MG63 (cell line): ENCODE measurements at places on chromosomes 4 and X.

GRCh38 chr4:148017801-148018200 lies 285.9 kb downstream of the ARHGAP10 start:
- DNase-seq = no peak

DNA sequence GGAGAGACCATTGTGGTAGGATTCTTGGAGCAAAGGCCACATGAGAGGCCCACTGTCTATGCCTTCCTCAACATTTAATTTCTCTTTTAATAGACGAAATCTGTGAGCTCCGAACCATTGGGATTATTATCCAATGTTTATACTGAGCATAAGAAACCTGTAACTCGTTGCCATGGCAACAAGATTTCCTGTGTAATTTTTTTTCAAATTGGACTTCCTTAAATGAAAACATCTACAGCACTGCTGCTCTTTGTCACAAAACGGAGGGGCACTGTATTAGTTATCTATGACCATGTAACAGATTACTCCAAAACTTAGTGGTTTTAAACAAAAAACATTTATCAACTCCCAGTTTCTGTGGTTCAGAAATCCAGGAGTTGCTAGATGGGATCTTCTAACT lies 38.7 kb downstream of the PPP1R2C start:
- DNase-seq = no peak

- no peak for DNase-seq
Measured at GRCh38 chrX:2423899-2424298, 76.9 kb downstream of the DHRSX start.

DNA sequence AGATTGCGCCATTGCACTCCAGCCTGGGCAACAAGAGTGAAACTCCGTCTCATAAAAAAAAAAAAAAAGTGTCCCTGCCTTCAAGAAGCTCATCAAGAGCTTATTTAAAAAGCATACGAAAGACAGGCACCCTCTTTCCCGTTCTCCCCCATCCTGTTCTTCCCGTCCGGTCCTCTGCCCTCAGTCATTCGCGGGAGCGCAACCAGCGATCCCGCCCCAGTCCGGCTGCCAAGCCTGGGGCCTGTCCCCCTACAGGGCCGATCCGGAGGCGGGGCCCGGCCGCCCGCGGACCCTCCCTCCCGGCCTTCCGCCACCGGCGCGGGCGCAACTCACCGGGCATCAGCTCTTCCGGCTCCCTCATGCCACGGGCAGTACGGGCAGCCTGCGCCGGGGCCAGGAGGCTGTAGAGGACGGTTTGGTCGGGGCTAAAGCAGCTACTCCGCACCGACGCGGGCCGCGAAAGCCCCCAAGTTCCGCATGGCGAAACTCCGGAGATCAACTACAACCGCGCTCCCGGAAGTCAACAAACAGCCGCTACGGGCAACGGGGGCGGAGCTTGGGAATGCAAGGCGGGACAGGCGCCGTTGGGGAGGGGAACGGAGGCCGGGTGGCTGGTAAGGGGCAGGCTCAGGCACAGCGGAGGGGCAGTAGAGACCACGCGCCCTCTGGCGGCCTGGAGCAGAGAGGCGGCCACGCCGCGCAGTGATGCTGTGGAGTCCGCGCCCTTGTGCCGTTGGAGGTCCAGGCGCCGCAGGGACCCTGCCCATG lies at the start of gene RPGR:
TSS of gene RPGR (minus strand) at position 503 of the 768 bp plus-strand sequence. CDS start at position 361, 142 bp downstream.
- peak; percentile 92 for DNase-seq

GRCh38 chr4:119286377-119287002 lies 35.4 kb downstream of the FABP2 start:
- no peak for DNase-seq

DNA sequence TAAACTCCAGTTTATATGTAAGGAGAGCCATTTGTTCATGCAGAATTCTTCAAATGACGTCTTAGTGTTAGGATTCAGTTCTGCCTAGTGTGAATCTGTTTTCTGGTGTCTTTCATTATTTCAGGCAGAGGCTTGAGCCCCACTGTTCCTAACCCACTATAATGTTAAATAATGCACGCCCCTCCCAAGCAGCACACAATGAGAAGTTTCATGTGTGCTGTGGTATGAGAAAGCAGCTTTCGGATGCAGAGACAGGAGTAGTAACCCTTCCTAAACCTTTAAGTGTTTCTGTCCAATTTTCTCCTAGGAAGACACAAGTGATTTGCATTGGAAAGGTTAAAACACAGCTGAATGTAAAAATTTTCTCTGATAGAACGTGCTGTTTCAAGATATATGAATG lies 54.5 kb downstream of the TRIM2 start:
- no peak for DNase-seq

DNA sequence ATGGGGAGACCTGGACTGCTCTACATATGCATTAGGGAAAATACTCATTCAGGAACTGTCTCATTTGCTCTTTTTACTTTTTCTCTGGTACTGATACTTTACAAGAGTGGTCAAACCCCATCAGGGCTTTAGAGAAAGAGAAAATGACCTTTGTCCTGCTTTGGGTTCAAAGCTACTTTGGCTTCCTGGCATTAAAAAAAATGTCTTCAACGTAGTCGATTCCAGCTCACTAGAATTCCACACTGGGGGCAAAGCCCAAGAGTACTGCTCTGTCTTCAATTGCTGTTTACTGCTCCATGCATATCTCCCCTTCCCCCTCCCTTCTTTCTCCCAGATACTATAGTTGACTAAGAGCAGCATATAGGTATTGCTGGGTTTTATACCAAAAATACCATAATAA lies 98.0 kb downstream of the PAPSS1 start:
- no peak for DNase-seq

DNA sequence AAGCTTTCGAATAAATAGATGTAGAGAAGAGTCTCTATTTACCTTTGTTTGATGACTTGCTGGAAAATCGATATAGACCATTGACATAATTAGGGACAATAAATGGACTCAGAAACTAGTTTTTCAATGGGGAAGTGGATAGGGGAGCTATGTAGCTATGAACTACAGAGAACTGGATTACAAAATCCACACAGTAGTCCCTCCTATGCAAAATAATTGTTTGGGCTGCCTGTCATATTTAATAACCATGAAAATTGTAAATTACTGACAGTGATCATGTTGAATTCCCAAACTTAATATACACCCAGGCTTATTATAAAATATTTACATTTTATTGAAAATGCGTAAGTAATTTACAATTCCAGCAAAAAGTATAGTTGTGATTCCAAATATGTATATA lies 333.1 kb upstream of the FAM241A start:
- no peak for DNase-seq

- no peak for DNase-seq
Measured at GRCh38 chr4:108488865-108489264, 131.5 kb upstream of the RPL34 start.
